ENCODE measurements at places on chromosomes 2 and 18.
A peak's percentile ranks its signal among the peaks of the same experiment; 100 is the strongest.

DNA sequence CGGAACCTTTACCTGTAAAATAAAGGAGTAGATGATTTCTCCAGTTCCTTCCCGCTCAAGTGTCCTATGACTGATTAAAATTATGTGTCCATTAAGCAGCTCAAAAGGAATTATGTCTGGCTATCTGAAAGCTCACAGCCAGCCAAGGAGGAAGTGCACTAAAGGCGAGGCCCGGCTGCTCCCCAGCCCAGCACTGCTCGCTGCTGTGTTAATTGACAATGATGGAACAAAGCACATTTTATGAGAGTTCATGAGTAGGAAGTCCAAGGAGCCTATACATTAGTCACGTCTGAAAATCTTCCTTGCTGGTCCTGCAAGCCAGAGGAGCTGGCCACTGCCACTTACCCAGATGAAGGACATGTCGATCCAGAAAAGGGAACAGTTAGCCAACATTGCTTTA, 14.3 kb downstream of the TTC32 start:
- no peak for DNase-seq

- DNase-seq, result no peak
These were observed 979.6 kb upstream of the CDH2 start for GRCh38 chr18:29156531-29156930.

DNA sequence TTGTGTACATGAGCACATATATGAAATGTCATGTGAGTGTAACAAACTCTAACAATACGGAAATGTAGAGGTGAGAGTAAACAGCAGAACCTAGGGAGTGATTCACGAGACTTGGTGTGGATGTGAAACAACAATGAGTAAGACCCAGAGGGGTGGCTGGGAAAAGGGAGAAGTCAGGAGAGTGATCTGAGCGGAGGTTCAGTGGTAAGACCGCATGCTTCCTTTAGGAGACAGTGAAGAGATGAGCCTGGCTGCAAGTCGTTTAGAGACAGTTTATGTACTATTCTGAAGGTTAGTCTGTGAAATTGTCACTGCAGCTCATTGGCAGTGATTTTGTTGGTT, 150.6 kb downstream of the PRPF40A start:
- no peak for DNase-seq

- DNase-seq, result no peak
These were observed 14.1 kb downstream of the SATB2 start for GRCh38 chr2:199443589-199444130.

GRCh38 chr2:127014630-127015029, 92.3 kb downstream of the BIN1 start:
- no peak for DNase-seq

DNA sequence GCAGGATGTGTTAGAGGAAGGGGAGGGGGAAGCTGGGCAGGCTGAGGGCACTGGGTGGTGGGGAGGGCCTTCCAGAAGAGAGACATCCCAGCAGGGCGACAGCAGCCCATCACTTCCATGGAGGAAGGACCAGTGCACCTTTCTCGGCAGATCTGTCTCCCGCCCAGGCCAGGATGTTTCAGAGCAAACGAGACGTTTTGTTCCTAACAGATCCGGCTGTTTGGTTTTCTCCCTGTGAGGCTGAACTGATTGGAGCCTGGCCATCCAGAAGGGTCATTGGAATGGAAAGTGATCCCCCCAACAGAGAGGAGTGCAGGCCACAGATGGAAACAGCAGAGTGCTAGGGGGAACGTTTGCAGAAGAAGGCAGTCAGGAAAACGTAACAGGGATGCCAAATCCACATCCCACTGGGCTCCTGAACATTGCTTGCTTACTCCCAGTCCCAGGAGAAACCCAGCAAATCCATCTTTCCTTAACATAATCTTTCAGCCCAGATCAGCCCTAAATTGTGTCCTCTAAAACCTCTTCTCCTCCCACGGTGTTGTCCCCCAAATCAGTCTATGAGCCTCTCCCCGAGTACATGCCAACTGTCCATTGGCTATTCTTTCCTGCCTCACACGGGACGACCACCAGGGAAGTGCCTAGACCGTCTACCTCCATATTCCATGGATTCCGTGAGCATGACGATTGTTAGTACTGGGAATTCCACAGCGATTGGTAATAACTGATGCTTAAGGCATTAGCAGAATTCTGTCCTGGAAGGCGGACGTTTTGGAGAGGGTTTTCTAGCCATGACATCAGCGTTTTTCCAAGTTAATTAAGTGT, 126.8 kb downstream of the SEPTIN10 start:
- DNase-seq, result no peak

- no peak for DNase-seq
These were observed 286.4 kb downstream of the GALNT13 start for GRCh38 chr2:154158101-154158500.

DNA sequence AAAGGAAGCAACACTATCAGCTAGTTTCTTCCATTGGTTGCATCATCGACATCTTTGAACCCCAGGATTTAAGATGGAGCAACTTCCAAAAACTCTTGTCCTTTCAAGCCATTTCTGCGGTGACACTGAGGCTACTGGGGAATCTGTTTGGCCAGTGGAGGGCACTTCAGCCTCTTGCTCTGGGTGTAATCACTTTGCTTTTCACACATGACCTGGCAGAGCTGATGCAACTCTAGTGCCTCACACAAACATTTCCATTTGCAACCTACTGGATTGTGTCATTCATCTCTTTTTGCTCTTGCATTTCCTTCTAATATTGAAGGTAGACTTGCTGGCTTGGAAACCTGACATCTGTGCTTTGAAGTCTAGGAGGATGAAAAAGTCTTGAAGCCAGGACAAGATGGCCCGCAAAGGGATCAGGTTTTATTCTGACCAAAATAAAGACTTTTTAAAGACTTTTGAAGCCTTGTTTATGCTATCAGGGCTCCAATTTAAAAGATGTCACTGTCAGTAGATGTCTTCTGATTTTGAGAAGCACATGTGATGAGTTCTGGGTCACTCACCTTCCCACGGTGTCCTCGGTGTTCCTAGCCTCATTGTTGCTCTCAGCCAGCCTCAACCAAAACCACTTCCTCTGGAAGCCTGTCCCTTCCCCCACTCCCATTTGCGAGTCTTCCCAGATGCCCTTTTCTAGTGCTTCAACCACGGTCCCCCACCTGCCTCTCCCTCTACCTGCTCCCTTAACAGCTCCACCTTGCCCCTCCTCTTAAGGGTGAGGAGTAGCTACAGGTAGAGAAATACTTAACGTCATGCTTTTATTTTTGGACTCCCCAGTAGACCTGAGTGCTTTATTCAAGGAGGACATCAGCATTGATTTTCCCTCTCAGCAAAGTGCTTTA, 69.7 kb upstream of the KCNE4 start:
- DNase-seq, result no peak

DNA sequence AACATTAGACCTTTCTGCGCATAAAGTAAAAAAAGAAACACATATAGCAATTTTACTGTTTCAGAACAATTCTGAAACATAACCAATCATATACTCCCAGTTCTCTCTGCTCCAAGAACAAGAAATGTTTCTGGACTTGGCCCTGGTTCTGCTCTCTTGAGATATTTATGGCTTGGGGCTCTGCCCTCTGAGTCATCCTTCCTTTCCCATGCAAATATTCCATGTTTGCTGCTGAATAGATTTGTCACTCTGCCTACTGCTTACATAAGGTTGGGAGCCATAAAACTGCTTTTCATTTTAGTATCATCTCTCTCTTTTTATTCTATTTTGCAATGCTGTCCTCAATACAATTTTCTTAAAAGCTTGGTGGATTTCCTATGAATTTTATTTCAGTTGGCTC, 499.6 kb upstream of the ACVR2A start:
- DNase-seq, result no peak

DNA sequence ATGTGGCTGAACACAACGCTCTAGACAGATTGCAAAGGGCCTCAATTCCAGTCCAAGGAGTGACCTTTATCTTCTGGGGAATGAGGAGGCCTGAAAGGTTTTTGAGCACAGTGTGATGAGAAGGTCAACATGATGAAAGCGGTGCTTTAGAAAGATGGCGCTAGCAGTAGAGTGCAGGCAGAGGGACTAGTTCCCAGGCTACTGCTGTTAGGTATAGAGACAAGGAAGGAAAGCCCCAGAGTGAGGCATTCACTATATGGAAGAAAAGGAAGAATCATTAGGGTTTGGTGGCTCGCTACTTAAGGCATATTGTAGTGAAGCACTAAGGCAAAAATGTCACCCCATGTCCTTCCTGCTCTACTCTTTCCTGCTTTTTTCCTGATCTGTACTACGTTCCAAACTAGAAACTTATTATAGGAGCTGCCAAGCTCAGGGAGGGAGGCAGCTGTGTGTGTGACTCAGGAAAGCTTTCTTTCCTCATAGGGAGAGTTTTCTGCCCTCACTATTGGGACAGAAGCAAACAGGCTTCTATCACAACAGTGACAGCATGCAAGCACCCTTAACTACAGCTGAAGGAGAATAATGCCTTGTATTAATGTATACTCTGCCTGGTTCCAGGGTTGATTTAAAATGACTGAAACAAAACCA, 160.8 kb upstream of the CAVIN2 start:
- DNase-seq, result no peak

GRCh38 chr2:162928356-162928755, 89.8 kb upstream of the KCNH7 start:
- no peak for DNase-seq

DNA sequence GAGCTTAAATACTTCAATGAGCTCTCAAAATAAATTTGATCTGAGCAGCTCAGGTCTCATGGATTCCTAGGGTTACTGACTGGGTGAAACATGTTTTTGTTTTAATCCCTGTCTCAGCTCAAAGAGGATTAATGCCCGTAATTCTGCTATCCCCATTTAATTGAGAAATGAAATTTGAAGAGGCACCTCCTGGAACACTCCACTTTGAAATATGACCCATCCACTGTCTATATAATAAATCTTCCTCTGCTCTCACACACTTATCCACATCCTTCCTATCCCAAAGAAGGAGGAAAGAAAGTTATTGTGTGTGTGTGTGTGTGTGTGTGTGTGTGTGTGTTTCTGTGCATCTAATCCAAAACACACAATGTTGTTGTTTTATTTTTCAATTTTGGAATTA, 2082.4 kb upstream of the PIK3C3 start:
- DNase-seq, result no peak

GRCh38 chr2:218822622-218823021, 9.0 kb downstream of the PRKAG3 start:
- DNase-seq, result no peak

- DNase-seq, result no peak
These were observed 12.5 kb downstream of the METTL21A start for GRCh38 chr2:207612714-207613113.

DNA sequence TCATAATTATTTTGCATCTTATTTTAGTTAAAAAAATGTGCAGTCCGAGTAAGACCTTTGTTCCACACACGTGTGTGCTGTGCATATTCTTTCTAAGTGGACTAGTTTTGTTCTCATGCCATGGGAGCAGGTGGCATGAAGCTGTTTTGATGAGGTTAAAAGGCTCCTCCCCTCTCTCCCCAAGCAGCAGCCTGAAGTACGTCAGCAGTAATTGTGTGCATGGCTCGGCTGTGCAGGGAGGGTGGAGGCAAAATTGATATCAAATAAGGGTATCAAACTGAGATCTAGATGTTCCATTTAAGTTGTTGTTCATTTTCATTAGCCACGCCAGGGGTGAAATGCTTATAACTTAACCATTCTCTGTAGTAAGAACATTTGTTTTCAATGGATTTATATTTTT, at the start of gene NYAP2:
TSS of gene NYAP2 (plus strand) at position 207 of the 400 bp plus-strand sequence. CDS start 9,171 bp downstream, outside the sequence.
- no peak for DNase-seq

GRCh38 chr2:165067643-165068486, 112.5 kb upstream of the SLC38A11 start:
- DNase-seq, result no peak

GRCh38 chr2:119748135-119748534, 11.6 kb upstream of the PTPN4 start:
- DNase-seq, result no peak

DNA sequence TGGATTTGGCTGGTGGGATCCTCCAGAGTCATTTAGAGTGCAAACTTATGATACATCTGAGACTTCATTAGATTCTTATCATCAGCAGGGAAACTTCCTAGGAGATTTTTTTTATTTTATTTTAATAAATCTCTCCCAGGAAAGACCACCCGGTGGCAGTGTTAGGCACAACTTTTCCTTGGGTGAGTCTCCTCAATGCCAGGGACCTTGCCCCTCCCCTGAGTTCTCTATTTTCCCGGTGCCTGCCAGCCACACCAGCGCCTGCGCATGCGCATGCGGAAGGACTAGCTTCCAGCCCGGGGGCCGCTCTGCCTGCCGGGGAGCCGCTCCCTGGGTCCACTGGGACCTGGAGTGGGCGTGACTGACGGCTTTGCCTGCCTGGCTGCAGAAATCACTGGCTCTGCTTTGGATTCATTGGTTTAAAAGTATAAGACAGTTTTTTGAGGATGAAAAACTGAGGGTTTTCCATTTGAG, 86.6 kb downstream of the TMEM182 start:
- peak; percentile 3 for DNase-seq

DNA sequence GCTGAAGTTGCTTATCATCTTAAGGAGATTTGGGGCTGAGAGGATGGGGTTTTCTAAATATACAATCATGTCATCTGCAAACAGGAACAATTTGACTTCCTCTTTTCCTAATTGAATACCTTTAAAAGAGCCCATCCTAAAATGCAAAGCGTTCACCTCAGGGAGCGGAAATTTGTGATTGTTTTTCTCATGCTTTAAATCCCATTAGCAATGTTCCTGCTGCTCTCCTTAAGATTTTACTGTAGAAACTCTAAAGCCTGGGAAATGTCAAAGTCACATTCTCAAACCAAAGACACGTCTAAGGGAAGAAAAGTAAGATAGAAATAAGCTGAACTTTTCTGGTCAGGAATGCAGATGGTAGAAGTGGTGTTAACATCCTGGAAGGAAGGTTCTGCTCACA, 285.8 kb upstream of the MAP2 start:
- no peak for DNase-seq

GRCh38 chr2:206443735-206444527, 599 bp downstream of the ADAM23 start:
- DNase-seq, result no peak

DNA sequence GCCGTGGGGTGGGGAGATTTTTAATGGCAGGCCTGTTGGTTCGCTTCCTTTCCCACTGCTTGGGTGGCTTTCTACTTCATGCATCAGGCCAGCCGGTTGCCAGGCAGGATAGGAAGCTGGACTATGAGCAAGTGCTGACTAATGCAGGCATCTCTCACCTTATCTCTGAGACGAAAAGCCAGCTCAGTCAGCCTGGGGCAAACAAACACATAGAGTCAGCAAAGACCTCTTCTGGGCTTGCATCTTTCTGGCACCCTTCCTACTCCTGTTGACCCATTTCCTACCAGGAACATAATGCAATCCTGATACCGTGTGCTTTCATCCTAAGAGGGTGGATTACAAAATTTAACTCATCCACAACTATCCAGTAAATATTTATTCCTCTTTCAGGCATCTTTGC, 416.6 kb upstream of the MEX3C start:
- DNase-seq, result no peak

GRCh38 chr2:109434351-109434750, 179.4 kb downstream of the SEPTIN10 start:
- no peak for DNase-seq

GRCh38 chr2:143705108-143705707, 576.0 kb downstream of the ARHGAP15 start:
- DNase-seq, result no peak

- DNase-seq, result no peak
These were observed 90.1 kb downstream of the LBH start for GRCh38 chr2:30321466-30321865.

All from CD4-positive, alpha-beta T cell treated with Interleukin-17A for 1 hour (primary cell).